Pulmonary artery endothelial cell (primary cell): ENCODE measurements at places on chromosomes 2 and 18. TPM values are rescaled to one million over a fixed set of nuclear protein-coding genes. Genes with fewer than 3 reads are reported as not detected.

- no peak for DNase-seq
Measured at GRCh38 chr2:134949981-134950708, 31.5 kb downstream of the CCNT2 start.

GRCh38 chr2:1874950-1875349 lies 130.6 kb upstream of the PXDN start:
- DNase-seq: no peak

DNA sequence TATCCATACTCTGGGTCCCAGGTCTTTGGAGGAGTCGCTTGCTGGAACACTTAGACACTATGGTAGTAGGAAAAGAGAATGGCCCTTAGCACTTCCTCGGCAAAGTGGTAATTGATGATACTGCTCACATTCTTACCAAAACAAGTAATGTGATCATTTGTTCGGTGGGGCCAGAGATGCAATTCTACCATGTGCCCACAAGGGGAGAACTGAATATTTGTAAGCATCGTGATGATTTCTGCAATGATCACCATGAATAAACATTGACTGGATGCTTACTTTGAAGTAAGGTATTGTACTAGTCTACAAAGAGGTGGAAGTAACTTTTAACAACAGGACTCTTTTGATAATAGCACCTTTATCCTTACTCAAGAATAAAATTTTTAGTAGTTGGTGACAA lies 109.7 kb downstream of the CD8B2 start:
- no peak for DNase-seq

The STAT4 gene
- total RNA-seq: 0.13 and 0.56 TPM in 2 replicates

GRCh38 chr18:3367491-3368091 lies 82.4 kb upstream of the TGIF1 start:
- DNase-seq: no peak

The TPO gene
- not detected in 2 replicates for total RNA-seq

DNA sequence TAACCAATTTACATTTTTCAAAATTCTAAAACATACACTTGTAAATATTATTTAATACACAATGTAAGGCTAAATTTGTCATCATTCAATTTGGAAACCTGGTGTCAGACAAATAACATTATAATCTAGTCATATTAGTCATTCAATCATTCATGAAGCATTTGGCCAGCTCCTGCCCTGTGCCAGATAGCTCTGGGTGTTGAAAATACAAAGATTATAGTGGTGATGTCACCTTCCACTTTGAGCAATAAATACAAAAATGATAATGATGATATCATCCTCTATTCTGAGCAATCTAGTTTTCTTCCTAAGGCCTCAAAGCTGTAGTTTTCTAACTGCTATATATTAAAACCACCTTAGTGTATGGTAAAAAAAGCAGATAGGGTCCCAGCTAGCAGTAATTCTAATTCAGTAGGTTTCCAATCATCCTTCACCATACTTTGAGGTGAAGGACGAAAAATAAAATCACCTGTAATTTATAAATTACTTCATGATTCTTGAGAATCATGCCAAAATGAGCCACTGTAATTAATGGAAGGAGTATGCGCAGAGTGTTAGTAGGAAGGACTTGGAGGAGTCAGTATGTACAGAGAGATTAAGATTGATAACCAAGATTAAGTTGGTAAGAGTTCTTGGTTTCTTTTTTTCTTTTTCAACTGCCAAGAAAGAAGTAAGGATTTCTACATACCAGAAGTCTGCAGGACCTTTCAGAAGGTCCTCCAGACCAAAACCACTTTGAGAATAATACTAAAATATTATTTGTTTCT lies 23.2 kb downstream of the MEMO1 start:
- DNase-seq: no peak

The GREB1 gene
- total RNA-seq: 0.07 TPM in 2 replicates

GRCh38 chr2:13308989-13309388 lies 592.3 kb downstream of the TRIB2 start:
- no peak for DNase-seq

DNA sequence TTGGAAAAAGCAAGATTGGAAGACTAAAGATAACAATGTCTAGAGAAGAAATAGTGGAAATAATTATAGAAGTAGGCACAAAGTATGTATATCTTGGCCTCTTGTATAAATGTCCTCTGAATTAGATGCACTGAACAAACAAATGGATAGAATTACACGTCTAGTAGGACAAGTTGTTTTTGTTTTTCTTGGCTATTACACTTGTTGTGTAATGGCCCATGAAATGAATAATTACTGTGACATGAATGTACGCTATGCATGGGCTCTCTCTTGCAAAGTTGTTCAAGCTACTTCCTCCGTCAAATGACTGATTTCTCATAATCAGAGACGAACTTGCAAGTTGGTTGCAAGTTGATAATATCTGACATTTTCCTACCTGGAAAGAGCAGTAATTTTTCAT lies 126.2 kb downstream of the PDE1A start:
- DNase-seq: no peak

GRCh38 chr2:5938566-5938896 lies 246.3 kb downstream of the SOX11 start:
- no peak for DNase-seq

- no peak for DNase-seq
Measured at GRCh38 chr2:160984426-160985077, 175.7 kb upstream of the TANK start.

DNA sequence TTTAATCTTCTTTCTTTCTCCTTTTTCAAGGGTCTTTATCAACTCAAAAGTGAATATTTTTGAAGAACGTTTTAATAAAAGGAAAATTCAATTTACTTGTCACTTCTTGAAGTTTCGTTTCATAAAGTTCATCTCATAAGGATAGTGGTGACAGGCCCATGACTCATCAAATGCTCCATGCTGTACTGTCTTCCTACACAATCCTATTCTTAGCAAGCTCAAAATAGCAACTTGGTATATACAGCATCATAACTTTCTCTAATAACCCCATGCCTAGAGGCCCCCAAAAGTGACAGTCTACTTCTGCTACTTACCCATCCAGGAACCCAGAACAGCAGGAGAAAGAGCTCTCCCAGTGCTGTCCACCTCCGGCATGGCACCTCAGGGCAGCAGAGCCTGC lies 7.7 kb downstream of the FBXO15 start:
- DNase-seq: no peak

The NTSR2 gene
- not detected in 2 replicates for total RNA-seq

DNA sequence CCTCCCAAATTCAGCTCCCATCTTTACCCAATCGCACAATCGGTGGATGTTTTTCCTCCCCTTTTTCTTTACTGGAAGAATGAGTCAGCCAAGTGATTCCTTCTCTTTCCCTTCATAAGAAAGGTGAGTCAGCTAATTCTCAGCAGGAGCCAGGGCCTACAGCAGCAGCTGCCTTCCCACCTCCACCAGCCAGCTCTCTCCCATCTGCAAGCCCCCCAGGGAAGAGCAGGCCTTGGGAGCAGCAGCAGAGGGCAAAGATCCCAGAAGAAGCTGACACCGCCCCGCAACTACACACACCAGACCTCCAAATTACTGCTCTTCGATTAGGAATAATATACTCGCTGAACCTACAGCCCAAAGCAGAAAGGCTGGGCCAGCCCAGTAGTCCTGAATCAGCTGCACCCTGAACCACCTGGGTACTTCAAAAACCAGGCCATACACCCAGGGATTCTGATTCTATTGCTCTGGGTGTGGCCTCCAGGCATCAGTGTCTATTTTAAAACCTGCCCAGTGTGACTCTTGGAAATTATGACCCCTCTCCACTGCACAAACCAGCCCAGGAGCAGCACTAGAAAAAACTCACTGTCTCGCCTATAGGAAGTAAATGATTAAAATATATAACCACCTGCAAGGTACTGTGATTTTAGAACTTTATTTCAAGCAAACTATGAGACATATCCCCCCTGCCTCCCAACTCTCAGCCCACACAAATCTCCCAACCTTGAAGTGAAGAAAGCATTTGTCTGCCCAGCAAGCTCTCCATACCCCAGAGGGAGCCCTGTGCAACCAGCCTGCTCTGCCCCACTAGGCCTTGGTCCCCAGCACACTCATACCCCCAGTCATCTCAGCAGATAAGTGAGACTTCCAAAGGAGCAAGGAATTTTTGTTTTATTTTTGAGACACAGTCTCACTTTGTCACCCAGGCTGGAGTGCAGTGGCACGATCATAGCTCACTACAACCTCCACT lies 7.3 kb downstream of the SFXN5 start:
- DNase-seq: peak; percentile 33

The SMPD4 gene
- total RNA-seq: 14.8 and 17.2 TPM in 2 replicates

- DNase-seq: peak; percentile 47
Measured at GRCh38 chr2:9260464-9260918, 53.9 kb downstream of the ASAP2 start.

DNA sequence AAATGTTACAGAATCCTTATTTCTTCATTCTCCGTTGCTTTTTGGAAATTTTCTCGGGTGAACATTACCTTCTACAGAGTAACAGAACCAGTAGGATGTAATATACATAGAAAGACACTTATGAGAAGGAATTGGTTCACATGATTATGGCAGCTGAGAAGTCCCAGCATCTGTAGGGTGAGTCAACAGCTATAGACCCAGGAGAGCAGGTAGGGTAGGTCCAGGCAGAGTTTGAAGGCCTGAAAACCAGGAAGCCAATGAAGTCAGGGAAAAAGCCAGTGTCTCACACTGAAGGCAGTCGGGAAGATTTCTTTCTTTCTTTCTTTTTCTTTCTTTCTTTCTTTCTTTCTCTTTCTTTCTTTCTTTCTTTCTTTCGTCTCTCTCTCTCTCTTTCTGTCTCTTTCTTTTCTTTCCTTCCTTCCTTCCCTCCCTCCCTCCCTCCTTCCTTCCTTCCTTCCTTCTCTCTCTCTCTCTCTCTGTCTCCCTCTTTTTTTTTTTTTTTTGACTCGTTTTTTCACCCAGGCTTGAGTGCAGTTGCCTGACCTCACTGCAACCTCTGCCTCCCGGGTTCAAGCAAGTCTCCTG lies 15.1 kb upstream of the YES1 start:
- DNase-seq: no peak

The CYP1B1 gene
- 0.07 and 0.13 TPM in 2 replicates for total RNA-seq

- no peak for DNase-seq
Measured at GRCh38 chr2:142741764-142742269, 135.6 kb upstream of the KYNU start.

- no peak for DNase-seq
Measured at GRCh38 chr2:119263656-119264055, 40.0 kb downstream of the STEAP3 start.

The SUMO1 gene
- 112 and 125 TPM in 2 replicates for total RNA-seq

The UGT1A5 gene
- not detected in 2 replicates for total RNA-seq

GRCh38 chr2:176158186-176158591 lies 1.1 kb downstream of the HOXD3 start:
- DNase-seq: no peak

DNA sequence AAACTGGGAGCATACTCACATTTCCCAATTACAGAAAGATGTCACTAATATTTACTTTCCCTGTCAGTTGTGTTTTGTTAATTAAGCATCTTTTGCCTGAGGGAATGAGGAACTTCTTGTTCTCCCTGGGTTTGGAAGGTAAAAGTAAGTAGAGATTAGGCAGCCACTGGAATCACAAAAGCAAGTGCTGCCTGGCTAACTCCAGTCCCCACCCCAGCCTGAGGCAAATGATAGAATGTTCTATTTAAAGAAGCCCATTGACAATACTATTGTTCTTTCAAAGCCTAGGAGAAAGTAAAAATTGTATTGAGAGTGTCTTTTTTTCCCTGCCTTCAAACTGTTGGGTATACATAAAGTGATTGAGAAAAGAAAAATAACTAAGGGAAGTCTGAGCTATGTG lies 93.8 kb downstream of the MBD2 start:
- no peak for DNase-seq

DNA sequence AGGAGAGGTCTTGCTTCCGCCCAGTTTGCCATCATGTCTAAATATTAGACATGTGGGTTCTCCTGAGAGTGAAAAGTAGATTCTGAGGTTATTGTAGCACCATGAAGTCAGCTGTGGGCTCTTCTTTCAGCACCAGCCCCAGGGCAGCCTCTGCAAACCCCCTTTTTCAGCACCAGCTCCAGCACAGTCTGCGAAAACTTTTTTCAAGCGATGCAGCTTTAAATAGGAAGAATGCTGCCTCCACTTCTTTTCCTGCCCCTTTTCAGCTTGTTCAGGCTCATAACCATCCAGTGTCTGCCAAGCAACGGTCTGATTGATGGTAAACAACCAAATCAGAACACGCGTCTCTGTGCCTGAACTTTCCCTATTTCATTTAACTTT lies at the start of gene COL5A2:
COL5A2 (minus strand) TSS at position 192 of the 381 bp plus-strand sequence; CDS start at position 35, 157 bp downstream.
- peak; percentile 53 for DNase-seq

DNA sequence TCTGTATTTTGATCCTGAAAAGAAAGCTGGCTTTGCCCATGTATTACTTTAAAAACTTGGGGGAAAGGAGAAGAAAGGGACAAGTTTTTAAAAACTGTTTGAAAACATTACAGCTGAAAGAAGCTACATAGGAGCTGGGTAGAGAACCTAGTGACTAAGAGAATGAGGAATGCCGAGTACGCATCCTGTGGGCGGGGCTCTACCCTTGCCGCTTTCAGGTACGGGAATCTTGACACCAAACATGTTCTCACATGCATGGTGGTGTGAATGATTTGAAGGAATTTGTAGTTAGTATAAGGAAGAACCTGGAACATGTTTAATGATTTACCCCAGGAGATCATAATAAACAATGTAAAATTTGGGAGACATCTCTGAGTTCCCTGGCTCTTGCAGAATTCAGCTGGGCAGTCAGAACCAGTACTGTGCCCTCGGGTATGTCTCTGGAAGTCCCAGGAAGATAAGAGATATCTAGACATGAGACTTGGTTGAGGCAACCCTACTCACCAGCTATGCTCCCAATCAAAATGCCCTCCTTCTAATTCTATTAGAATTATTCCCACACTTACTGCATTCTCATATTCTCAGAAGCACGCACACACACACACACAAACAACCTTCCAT lies 16.5 kb upstream of the TGFA start:
- no peak for DNase-seq

The ABCG8 gene
- not detected in 2 replicates for total RNA-seq

DNA sequence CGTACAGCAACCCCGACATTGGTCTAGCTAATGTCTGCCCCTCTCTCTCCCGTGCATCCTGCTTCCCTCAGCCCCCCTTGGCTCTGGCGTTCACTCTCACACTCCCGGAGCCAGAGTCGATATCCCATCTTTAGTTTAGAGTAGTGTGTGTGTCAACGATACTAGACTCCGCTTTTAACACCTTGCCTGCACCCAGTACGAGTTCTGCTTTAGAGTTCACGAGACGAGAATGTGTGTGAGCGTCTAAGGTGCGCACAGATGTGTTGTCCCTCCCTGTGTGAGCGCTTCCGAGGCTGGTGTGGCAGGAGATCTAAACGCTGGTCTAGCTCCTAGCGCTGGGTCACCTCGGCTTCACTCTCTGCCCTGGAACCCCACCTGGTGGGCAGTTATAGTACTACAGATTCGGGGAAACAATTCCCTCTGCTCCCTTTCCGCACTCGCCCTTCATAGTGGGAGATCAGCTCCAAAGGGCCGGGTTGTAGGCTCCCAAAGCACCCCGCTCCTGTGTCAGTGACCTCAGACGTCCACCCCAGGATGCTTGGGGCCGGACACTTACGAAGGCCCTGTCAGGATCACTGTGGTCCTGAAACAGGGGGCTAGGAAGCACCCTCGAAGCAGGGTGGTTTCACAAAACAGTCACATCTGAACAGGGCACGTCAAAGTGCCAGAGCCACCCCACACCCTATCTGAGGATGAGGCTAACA lies 2.6 kb upstream of the CYP26B1 start:
- DNase-seq: peak; percentile 8

The ALPP gene
- not detected in 2 replicates for total RNA-seq

The GAL3ST2 gene
- total RNA-seq: not detected in 2 replicates
